ENCODE measurements at places on chromosomes 2 and 18.

DNA sequence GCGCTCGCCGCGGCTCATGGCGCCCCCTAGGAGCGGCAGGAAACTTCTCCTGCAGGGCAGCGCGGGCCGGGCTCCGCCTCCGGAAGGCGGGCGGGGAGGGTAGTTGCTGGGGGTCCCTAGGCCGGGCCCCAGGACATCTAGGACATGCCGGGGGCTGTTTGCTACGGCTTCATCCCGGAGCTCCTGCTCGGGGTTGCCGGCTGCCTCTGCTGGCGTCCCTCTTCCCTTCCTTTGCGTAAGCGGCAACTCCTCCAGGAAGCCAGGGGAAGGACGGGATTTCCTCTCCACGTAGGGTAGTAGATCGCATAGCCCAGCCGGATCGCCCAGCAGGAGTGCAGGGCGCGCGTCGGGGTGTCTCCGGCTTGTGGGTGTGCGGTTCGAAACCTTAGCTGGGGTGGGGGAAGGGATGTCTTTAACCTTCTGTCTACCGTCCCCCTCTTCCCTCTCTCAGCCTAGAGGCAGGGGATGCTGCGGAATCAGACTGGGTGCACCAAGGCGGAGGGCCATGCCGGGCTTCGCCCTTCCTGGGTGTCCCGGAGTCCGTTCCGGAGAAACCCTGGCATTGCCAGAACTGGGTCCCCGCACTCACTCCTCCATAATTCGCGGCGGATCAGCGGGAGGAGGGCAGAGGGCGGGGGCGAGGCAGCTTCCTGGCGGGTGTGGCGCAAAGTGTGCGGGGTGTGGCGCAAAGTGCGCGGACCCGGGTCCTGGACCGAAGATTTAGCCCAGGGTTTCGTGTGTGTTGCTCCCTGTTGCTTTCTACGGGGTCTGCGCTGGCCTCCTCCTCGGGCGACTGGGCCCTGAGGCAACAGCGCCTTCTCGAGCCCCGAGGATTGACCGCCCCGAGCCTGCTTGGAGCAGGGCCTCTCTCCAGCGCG is 12.2 kb upstream of the SKOR2 start:
- no peak for DNase-seq

DNA sequence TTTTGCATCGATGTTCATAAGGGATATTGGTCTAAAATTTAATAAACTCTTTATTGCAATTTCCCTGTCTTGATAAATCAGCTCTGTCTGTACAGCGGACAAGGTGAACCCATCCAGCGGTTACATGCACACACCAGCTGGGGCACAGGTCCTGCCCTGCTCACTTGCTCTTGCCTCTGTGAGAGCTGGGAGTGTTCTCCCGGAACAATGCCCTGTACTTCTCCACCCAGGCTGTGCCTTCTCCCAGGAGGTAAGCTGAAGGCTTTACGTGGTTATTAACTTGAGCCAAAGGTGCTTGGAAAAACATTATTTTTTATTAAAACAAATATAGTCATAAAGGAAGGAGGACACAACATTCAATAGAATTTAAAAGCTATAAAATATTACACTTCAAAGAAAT is 117.6 kb downstream of the ALPK2 start:
- DNase-seq = no peak

DNA sequence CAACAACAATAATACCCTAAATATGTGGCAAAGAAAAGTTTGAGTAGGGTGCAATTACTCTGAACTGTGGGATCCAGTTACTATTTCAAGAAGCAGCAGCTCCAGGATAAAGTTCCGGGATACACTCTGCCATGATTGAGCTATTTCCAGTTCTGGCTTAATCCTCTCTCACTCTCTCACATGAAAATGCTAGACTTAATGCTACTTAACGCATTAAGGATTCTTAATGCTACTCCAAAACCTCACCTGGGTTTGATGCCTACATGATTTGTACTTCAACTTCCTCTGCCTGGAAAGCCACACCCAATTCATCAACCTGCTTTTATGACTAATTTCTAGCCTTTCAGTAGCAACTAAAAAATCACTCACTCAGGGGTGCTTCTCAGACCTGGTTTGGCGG is 151.1 kb upstream of the HNMT start:
- no peak for DNase-seq

DNA sequence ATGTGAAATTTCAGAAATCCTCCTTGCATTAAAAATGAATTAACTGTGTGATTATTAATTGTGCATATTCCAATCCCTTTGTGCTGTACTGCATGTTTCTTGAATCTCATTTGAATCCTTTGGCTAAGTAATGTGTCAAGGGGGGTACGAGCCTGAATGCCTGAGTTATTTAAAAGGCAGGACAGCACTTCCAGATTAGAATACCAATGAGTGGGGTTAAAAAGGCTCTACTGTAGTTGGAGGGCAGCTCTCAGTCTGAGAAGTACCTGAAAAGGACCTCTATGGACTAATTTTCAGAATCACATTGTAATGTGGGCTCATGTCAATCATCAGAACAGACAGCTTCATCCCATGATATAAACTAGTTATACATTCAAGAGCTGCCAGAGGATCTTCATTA is 423.0 kb downstream of the GRB14 start:
- DNase-seq = no peak

GRCh38 chr2:44291281-44292248 is 16.3 kb downstream of the SLC3A1 start:
- no peak for DNase-seq

- DNase-seq = no peak
Measured at GRCh38 chr18:61413396-61413795, 80.2 kb downstream of the CDH20 start.

GRCh38 chr2:98903064-98903355 is 33.0 kb downstream of the CRACDL start:
- DNase-seq = no peak

- DNase-seq = no peak
Measured at GRCh38 chr18:68456985-68457384, 257.9 kb downstream of the TMX3 start.

GRCh38 chr2:57434441-57434840 is 612.2 kb upstream of the VRK2 start:
- DNase-seq = no peak

GRCh38 chr2:174800436-174801205 is 36.3 kb upstream of the CHRNA1 start:
- DNase-seq = no peak

DNA sequence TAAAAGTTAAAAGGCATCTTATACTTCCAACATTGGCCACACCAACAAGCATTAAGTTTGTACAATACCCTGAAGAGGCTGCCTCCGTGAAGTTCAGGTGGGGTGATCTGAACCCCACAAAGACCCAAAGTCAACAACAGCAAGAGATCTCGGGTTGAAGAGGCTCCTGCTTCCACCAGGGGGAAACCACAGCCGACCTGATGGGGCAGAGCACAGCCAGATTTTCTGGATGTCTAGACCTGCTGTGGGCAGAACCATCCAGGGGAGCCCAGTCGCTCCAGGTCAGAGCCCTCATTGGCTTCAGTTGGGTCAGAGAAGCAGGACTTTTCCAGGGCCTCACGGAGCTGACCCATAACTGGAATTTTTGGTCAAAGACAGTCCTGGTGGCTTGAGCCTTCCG is 66.5 kb upstream of the ACKR3 start:
- no peak for DNase-seq

DNA sequence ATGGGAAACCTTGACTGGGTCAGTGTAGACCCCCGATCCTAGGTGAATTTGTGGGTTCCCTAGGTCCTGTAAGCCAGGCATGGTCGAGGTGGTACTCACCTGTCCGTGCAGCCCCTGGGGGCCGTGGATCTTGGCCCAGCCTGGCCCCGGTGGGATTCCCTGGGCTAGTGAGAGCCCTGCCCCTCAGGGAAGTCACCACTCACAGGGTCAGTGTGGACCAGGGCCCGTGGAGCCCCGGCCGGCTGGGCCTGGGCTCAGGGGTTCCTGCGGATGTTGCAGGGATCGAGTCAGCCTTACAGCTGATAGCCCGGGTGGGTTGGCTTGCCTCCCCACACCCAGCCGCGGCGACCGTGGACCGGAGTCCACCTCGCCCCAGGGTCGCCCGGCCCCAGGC is 528 bp downstream of the ATG9A start:
- no peak for DNase-seq

DNA sequence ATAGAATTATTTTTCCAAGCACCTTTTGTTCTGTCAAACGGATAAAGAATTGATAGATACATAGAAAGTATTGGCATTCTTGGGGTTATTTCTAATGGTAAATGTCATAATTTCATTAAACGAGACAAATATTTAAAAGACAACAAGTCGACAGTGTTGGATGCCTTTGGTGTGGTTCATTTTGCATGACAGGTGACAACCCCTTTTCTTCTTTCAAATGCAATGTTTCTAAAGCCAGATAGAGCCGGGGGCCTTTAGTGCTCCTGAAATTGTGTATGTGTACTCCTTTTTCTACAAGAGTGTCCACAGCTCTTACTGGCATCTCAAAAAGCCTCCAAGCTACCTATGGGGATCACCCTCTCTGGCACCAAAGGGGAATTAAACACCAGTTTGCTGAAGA is 350.8 kb upstream of the ID2 start:
- DNase-seq = no peak

GRCh38 chr2:42249284-42249683 is 80.1 kb downstream of the EML4 start:
- DNase-seq = no peak

Measured in tibial nerve (tissue), 4 donors.